ENCODE measurements at places on chromosomes 2 and 18. TPM values are rescaled to one million over a fixed set of nuclear protein-coding genes. Genes with fewer than 3 reads are reported as not detected.

DNA sequence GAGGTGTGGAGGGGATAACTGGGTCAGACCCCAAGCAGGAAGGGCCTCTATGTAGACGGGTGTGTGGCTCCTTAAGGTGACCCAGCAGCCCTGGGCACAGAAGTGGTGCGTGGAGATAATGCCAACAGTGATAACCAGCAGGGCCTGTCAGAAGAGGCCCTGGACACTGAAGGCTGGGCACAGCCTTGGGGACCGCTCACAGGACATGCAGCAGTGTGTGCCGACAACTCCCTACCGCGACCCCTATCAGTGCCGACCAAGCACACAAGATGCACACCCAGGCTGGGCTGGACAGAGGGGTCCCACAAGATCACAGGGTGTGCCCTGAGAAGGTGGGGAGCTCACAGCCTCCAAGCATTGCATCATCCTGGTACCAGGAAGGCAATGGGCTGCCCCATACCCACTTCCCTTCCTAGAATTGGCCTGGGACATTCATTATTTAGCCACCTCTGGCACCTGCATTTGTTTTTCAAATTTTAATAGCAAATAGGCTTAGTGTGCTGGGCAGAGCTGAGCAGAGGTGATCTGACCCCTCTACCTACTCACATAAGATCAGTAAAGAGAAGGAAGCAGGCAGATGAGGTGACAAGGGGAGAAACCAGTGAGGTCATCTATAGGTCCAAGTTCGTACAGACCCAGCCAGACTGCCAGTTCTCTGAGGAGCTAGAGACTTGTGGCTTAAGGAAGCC lies 55.2 kb downstream of the BCL11A start:
- no peak for DNase-seq

GRCh38 chr2:239747274-239747673 lies 277.9 kb downstream of the NDUFA10 start:
- no peak for DNase-seq

GRCh38 chr2:112783187-112783714 lies 1.0 kb downstream of the IL1A start:
- no peak for DNase-seq

GRCh38 chr2:240401781-240402551 lies 33.5 kb upstream of the GPC1 start:
- DNase-seq: no peak

DNA sequence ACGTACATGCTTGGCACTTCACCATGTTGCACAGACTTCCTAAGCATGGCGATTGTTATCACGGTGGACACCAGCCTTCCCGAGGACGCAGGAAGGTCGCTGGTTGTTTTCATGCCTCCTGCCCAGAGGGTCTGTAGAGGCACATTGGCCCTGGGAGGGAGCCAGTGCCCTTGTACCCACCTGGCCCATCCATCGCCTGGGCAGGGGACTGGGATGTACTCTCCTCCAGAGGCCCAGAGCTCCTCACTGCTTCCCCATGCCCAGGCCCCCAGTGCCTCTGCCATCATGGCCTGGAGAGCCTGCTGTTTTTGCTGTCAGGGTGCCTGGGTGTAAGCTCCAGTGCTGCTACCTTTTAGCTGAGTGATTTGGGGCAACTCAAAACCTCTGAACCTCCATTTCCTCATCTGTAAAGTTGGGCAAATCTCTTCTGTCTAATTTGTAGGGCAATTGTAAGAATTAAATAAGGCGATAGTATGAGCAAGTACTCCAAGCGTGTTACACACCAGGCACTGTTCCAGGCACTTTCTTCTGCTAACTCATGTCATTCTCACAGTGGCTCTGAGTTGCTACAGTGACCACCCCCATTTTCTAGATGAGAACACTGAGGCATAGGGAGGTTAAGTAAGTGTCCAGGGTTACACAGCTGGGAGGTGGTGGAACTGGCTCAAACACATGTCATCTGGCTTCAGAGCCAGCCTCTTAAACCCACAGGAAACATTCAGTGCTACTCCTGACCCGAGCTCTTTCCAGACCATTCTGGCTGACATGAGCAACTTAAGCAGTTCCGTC lies 45.3 kb downstream of the GREB1 start:
- DNase-seq: no peak

GRCh38 chr2:121804340-121804739 lies 48.9 kb downstream of the TSN start:
- no peak for DNase-seq

GRCh38 chr2:168330624-168331423 lies 83.4 kb upstream of the STK39 start:
- no peak for DNase-seq

DNA sequence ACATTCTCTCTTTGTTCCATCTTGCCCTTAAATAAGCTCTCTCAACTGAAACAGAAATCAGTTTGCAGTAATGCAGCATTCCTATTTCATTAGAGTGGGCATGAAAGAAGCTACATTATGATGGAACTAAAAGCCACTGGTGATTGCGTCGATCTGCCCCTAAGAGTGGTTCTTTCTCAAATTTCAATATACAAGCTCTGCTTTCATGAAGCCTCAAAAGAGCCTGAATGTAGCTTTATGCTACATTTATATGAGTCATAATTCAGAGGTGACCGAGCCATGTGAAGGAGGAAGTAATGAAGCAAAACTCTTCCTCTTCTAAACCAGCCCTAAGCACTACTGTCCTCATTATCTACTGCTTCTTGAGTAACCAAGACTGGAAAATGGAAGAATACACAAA lies 64.8 kb upstream of the CYTIP start:
- no peak for DNase-seq

DNA sequence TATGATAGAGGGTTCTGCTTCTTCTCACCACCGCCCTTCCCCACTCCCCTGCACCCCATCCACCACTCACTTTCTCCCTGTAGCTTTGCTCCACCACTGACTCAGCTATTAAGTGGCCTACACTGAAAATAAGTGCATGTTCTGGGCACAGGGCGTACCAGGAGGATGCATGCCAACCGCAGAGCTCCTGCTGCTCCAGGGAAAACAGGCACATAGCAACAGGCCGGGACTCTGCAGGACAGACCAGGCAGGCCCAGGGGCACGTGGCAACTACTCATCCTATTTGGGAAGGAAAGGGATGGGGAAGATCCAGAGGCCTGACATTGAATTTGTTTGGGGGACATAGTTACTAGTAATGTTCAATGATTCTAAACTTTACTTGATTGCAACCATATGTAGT lies 28.4 kb downstream of the ARL4C start:
- DNase-seq: no peak

GRCh38 chr2:157349949-157350515 lies 24.4 kb upstream of the ERMN start:
- DNase-seq: no peak

GRCh38 chr2:214377286-214377624 lies 33.6 kb upstream of the VWC2L start:
- no peak for DNase-seq

DNA sequence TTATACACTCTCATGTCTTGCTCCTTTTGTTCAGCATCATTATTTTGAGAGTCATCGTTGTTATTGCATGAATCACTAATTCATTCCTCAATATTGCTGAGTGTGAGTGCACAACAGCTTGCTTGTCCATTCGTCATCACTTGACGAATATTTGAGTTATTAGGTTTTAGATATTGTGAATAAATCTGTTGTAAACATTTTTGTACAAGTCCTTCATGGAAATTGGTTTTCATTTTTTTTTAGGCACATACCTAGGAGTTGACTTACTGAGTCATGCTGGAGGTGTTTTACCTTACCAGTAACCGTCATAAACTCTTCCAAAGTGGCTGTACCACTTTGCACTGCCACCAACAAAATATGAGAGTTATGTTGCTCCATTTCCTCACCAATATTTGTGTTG lies 84.2 kb upstream of the NCK2 start:
- DNase-seq: no peak

DNA sequence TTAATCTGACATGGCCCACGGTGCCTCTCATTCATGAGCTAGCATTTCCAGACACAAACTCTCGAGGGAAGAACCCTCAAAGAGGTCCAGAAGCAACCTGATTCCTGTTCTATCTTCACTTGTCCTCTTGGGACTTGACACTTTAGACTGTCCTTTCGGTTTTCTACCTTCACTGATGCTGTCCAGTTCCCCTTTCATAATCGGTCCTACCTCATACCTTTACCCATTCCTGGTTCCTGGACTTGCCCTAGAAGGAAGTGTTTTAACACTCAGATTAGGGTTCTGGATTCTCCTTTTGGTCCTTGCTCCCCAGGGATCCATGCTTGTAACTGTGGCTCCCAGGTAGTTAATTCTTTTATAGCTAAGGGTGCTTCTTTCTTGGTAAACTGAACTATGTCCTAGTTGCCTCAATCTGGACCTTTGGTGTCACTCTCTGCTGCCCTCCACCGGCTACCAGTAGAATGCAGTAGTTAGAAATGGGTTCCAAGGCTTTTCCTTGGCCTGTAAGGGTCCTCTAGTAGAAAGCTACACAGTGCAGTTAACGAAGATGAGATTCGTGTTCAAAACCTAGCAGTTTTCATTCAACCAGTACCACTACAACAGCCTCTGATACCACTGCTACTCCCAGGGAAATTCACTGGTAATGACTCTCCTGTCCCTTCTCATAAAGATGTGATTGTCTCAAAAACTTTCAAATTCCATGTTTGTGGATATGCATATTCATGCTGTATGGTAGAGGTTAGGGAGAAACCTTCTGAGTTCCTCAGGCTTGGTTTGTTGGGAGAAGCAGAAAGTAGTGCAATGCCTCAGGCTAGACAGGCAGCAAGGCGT lies 178.1 kb upstream of the CYP26B1 start:
- DNase-seq: no peak

- DNase-seq: no peak
Observed at GRCh38 chr18:46273861-46274260, 169.7 kb downstream of the HAUS1 start.

GRCh38 chr2:227022608-227023007 lies 141.4 kb downstream of the COL4A4 start:
- no peak for DNase-seq

DNA sequence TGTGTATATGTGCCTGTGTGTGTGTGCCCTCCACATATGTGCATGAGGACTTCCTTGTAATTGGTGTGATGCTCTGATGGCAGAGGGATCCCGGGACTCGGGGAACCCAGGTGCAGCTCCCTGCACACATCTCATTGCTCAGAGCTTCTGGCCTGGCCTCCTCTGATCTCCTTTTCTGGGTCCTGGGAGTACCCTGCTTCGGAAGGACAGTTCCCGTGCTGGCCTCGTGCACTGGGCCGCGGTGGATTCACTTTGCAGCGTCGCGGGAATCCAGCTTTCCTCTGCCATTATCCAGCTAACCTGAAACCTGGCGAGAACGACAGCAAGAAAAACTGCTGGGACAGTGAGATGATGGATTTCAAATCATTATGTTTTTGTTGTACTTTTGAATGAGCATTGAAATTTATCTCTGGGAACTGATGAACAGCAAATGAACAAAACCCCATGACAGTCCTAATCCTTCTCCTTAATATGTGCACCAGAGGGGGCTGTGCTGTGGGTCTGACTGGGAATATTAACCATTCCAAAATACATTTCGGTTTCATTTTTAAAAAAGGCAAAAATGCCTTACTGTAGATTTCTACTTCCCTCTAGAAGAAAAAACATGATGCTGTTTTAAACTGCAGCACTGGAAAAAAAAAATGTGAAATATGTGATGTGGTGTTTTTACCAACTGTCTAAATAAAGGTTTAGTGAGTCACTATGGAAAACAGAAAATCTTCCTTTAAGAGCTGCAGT lies 78.2 kb downstream of the PTGR3 start:
- DNase-seq: no peak

DNA sequence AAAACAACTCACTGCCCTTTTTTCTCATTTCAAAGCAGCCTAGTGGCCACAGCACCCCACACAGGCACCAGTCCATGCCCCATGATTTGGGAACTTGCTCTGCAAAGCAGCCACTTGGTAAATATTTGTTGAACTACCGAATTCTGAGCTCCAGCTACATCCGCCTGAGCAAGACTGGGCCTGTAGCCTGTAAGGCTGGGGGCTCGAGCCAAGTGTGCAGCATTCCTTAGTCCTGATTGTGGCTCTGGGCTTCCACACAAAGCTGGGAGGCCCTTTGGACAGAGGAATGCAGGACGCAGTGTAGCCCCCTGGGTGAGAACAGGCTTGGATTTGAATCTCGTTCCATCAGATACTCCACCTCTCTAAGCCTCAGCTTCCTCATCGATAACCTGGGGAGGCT lies 88.4 kb downstream of the ACTR2 start:
- no peak for DNase-seq

DNA sequence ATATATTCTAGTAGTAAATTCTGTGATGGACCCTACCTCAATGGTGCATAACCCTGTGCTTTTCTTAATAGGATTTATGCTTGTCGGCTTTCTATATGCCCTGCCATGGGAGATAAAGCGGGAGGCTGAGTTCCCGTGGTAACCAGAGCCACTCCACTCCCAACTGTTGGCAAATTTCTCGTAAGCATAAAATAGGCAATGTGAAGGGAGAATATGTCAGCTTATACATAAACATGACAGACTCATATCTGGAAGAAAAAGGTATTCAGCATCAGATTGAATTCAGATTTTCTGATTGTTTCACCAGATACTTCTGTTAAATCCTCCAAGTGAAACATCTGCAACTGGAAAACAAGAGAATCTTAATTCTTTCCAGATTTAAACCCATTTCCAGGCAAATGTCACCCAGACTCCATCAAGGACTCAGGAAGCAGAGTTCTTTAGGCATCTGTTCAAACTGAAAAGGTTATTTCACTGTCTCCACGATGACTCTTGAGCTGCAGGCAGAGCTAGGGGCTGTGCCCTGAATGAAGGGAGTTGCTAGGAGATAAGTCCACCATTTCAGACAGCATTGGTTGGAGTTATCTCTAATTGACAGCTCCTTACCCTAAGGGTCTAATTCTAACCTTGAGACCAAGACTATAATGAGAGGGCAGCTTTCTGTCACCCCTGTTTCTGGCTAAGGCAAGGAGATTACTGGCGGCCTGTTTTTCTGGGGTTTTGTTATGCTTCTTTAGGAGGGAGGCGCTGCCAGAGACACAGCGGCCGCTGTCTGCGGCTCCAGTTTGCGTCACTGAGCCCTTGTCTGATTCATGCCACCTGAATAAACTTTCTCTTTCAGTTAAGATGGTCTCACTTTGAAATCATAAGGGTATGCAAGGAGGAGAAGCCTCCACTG lies 381.3 kb downstream of the SOX11 start:
- DNase-seq: no peak

- no peak for DNase-seq
Observed at GRCh38 chr2:188512456-188512855, 220.8 kb downstream of the GULP1 start.

DNA sequence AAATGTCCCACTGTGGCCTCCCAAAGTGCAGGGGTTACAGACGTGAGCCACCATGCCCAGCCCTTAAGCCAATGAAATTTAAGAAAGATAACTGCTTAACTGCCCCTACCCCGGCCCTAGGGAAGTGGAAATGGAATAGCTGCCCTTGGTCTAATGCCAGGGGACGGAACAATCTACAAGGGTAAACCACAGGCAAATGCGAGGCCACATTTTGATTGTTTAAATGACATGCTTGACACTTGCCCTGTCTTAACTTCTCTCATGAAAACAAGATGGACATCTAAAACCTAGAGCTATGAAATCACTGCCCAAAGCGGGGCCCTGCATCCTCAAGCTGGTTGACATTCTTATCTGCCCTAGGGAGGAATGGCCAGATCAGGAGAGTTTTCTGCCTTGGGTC lies 5.5 kb upstream of the ITSN2 start:
- DNase-seq: no peak

SLC30A3 gene
- not detected for total RNA-seq

RMDN2 gene
- 8.6 TPM for total RNA-seq

IRS1 gene
- total RNA-seq: 14.3 TPM

CD8A gene
- total RNA-seq: 6.6 TPM

ZNF804A gene
- 0.09 TPM for total RNA-seq

ANKMY1 gene
- total RNA-seq: 18.7 TPM

SCN2A gene
- 0.56 TPM for total RNA-seq

SH3YL1 gene
- total RNA-seq: 41.9 TPM

SH3BP4 gene
- total RNA-seq: 40.4 TPM

SCN9A gene
- 6.0 TPM for total RNA-seq
